Right cardiac atrium (tissue), 5 donors: ENCODE measurements at places on chromosomes 2 and 18. TPM values are rescaled to one million over a fixed set of nuclear protein-coding genes. Genes with fewer than 3 reads are reported as not detected.

GRCh38 chr2:195912079-195912478, 156.6 kb downstream of the DNAH7 start:
- DNase-seq, result no peak

GRCh38 chr2:170026361-170026760, 151.6 kb upstream of the MYO3B start:
- DNase-seq, result no peak

DNA sequence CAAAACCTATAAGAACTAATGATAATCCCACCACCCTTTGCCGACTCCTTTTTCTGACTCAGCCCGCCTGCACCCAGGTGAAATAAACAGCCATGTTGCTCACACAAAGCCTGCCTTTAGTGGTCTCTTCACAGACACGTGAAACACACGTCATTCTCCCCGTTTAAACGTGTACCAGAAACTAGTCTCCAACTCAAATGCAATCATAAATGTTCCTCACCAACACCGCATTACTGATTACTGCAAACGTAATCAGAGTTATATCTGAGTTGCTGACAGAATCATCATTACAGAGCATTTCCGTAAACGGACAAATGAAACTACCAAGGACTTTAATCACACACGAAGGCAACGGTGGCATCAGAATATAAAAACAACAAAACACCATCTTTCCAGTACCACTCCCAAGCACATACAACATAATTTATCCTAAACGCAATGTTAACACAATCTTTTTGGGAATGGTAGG, 1.9 kb downstream of the CLK1 start:
- DNase-seq, result no peak

DNA sequence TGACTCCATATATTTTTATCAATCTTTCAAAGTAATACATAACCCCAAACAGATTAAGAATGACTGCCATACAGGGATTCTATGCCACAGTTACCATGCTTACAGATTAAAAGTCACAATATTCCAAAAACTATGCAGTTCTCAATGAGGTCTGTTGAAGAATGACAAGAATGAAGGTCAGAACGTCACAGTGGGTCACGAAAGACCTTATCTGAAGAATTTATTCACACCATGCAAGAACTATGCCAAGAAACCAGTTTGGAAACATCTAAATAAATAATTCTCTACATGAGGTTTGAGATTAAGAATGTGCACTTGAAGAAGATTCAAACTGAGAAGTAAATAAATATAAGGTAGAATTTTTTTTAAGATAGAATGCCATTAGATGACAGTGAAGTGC, 253.3 kb downstream of the EXOC6B start:
- no peak for DNase-seq

DNA sequence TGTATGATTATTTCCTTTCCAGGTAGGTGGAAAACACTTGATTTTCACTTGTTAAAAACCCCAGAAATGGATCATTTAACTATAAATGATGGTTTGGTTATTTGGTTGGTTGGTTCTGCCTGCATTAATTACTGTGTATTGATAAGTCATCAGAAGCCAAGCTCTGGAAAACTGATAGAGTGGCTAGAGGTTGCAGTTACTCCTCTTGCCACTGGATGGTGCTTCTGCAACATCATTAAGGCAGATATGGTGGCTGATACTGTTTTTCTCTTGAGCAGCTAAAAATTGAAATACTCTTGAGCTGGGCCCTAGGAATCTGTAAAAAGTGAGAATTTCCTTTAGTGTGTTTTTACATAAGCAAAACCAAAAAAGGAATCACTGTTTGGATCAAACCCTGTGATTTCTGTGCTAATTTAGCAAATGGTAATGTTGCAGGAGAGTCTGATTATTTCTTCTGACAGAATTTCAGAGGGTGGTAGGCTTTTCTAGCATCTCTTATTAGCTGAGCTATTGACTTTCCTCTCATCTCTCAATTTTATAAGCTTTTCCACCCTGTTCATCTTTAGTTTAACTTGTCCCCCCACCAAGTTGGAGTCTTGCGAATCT, 54.3 kb downstream of the RAB10 start:
- no peak for DNase-seq

DNA sequence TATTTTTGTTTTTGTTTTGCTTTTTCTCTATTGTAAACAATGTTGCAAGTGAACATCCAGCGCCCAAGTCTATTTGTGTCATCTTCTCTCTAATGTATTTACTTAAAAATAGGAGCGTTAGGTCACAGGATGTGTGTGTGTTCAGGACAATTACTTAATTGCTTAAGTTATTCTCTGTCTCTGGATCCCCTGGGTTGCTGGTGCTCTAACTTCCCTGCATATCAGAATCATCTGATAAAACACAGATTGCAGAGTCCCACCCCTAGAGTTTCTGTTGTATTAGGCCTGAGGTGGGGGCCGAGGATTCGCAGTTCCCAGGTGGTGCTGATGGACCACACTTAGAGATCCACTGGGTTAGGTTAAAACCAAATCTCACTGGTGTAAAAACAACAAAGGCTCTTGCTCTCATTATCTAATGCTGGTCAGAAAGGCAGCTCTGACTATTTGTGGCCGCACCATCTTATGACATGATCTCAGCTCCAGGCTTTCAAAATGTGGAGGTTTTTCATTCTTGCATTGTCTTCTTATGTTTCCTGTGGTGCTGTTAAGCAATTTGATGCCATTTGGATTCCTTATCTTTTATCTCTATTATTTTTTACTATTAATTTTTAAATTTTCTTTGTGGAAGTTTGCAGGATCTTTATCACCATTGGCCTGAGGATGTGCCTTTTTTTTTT, 87.7 kb downstream of the CLIP4 start:
- no peak for DNase-seq

DNA sequence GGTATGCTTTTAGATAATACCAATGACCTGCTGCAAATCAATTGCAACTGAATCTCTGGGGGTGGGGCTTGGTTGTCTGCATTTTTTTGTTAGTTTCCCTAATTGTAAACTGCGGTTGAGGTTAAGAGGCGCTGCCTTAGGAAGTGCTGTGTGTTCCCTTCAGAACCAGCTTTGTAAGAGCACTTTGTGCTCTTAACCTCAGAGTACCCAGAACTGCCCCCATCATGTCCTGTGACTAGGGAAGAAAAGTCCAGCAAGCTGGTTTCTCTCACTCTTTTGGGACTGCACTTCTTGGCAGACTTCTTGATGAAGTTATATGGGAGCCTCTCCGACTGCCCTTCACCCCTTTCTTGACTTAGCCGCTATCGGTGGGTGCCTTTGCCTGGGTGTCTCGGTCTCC, 245.5 kb upstream of the CXCR4 start:
- DNase-seq, result no peak

- no peak for DNase-seq
Measured at GRCh38 chr2:232335859-232336215, 42.7 kb upstream of the ALPP start.

The DOK6 gene
- total RNA-seq, result 7.5 TPM

The SIX3 gene
- total RNA-seq, result not detected

The REG3G gene
- total RNA-seq, result not detected

The OR6B2 gene
- not detected for total RNA-seq
